ENCODE measurements at places on chromosomes 13 and 19.

- no peak for DNase-seq
These were observed 15.7 kb upstream of the B3GNT3 start for GRCh38 chr19:17778968-17779929.

GRCh38 chr13:43434191-43434590, 352.6 kb downstream of the ENOX1 start:
- no peak for DNase-seq

DNA sequence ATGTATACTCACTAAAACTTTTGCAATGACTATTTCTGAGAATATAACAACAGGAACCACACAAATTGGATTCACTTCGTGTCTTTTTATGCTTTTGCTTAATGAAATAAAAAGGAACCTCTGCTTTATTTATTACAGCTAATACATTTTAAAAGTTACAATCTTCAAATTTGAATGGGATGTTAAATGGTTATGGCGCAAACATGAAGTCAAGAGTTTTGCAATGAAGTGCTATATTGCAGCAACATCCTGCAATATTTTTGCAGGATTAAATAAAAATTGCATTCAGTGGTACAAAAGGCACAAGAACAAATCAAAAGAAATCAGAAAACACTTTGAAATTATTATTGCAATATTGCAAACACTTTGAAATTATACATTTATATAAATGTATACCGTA, 1519.0 kb upstream of the MIR17HG start:
- no peak for DNase-seq

GRCh38 chr13:49064476-49064875, 88.8 kb downstream of the FNDC3A start:
- DNase-seq = no peak

GRCh38 chr19:15962319-15962718, 13.5 kb downstream of the OR10H4 start:
- DNase-seq = no peak

GRCh38 chr19:11337080-11337479, 2.4 kb downstream of the RAB3D start:
- DNase-seq = no peak

- DNase-seq = no peak
These were observed 10.2 kb downstream of the RSPH6A start for GRCh38 chr19:45804959-45805230.

DNA sequence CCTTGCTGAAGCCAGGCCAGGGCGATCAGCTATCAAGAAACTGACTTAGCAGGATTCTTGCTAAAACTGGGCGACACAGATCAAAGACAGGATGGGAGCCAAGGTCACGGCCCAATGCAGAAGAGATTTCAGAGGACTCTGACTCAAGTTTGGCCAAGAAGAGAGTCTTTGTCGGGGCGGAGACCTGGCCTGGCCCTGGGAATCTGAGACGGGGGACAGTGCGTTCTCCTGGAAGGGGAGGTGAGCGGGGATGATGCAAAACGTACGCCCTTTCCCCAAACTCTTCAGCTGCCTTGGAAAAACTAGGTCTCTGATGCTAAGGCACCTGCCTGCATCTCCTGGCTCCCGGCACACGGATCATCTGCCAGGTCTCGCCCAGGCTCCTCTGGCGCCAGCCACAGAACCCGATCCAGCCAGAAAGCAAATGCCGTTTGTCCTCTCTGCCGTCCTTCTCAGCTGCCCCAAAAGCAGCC, 9.8 kb downstream of the MVB12A start:
- DNase-seq = no peak

GRCh38 chr19:35618857-35619256, 6.3 kb downstream of the HAUS5 start:
- no peak for DNase-seq

- no peak for DNase-seq
These were observed 417.3 kb downstream of the DIAPH3 start for GRCh38 chr13:59746291-59746962.

- no peak for DNase-seq
These were observed 40.5 kb upstream of the DCT start for GRCh38 chr13:94520001-94520400.

GRCh38 chr13:25783601-25784024, 268.2 kb downstream of the SHISA2 start:
- DNase-seq = no peak

DNA sequence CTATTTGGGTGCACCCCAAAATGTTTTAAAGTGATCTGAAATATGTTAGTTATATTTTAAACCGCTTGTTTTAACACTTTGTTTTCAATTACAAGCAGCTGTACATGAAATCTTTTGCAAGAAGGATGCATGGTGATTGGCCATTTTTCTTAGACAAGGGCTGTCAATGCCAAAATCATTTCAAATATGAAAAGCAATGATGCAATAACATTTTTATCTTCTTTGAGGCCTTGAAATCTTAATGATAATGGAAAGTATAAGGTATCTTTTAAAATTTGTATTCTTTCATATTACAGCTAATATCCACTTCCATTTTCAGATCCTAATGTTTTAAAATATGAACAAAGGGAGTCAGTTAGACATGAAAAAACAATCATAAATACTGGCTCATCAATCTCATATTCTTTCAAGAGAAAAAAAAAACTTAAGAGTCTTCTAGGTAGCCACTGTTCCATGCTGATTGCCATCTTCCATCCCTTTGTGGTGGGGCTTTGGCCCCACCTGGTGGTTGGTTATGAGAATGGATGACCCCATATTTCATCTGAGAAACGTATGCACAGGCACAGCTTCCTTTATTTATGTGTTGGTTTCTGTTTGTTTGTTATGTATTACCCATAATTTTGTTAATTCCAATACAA, 330.3 kb upstream of the MIR17HG start:
- no peak for DNase-seq

DNA sequence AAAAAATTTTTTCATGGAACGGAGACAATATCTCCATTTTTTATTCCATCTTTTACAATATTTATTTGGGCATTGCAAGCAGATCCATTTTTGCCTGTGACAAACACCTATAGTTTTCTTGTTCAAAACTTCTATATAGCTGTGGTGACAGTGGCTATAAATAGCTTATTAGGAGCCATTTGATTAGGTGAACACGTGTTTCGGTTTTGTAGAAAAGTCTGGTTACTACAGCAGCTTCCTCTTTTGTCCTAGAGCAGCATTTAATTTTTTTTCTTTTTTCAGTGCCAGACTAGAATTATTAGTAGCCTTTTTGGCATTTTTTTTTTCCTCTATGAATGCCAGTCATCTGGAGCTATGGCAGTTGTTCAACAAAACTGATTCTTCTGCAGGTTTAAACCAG, 123.5 kb downstream of the RXFP2 start:
- no peak for DNase-seq

DNA sequence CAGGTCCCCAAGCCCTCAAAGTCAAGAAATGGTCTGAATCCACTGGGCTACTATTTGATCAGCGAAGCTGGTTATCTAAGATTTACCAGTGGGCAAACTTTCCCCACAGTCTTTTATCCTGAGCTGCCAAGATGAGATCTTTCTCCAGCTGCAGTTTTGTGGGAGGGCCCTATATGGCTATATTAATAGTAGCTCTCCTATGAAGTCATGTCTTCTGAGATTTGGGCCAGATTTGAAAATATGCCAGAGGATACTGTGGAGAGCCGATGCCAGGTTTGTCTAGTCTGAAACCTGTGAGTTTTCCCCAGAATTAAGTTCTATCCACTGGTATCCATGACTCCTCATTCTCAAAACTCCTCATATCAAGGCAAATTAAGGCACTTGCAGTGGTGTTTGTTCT, 173.2 kb downstream of the FLT1 start:
- DNase-seq = no peak

GRCh38 chr19:6455924-6456323, 3.7 kb downstream of the SLC25A23 start:
- DNase-seq = no peak

- no peak for DNase-seq
These were observed 283.2 kb upstream of the SLC10A2 start for GRCh38 chr13:103349211-103349980.

DNA sequence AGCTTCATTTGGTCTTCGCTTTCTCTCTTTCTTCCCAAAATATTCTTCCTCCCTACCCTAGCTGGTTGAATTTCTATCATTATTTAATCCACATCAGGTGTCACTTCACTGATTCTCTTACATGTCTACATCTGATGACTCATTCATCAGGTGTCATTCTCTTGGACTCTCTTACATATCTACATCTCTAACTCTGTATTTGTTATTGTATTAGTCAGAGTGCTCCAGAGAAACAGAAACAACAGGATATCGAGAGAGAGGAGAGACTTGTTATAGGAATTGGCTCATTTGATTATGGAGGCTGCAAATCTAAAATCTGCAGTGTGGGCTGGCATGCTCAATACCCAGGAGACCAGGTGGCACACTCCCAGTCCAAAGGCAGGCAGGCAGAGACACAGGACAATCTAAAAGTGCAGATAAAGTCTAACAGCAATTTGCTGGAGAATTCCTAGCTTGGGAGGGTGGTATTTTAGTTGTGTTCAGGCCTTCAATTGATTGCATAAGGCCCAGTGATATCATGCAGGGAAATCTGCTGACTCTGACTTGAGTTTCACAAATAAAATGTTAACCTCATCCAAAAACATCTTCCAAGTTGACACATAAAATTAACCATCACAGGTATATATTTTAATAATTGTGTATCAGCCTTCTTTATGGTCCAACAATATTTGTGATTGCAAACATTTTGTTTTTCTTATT, 541.4 kb upstream of the SLITRK5 start:
- no peak for DNase-seq

DNA sequence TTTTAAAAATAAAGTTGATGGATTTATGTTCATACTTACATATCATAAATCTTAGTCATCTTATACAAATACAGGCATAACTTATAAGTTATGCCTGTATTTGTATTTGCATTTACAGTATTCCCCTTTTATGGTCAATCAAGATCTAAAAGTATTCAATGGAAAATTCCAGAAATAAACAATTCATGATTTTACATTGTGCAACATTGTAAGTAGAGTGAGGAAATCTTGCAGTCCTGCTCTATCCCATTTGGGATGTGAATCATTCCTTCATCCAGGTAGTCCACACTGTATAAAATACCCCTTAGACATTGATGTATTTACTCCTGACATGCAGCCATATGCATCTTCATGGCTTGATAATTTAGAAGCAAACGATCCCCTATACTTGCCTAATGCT, 795.3 kb downstream of the SLITRK1 start:
- DNase-seq = no peak

DNA sequence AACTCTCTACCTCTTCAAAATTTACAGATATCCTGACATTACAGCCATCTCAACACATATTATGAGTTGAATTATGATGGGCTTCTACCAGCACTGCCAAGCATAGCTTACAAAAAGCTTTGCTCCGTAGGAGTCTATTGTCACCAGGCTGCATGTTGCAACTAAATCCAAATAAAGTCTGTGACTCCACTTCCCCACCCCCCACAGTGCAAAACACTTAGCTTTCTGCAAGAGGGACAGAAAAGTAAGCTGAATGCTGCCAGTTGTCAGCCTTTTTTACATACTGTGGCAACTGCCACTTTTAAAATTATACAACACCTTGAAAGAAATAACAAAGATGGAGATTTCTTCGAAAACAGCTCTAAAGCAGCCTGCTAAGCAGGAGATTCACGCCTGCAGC, 189.1 kb downstream of the FGF14 start:
- DNase-seq = no peak

GRCh38 chr13:98150832-98151479, 8.1 kb downstream of the FARP1 start:
- no peak for DNase-seq

DNA sequence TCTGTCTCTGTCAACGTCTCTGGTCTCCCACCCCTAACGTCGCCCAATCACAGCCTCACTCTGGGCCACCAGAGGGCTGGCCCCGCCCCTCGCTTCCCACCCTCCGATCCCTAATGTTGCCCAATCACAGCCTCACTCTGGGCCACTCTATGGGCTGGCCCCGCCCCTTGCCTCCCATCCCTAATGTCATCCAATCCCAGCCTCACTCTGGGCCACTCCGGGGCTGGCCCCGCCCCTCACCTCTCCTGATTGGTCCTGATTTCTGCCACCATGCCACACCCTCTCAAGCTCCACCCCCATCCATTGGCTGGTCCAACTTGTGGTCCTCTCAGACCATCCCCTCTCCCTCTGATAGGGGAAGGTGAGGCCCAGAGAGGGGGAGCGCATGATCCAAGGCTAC, 24.9 kb downstream of the CELF5 start:
- DNase-seq = no peak

DNA sequence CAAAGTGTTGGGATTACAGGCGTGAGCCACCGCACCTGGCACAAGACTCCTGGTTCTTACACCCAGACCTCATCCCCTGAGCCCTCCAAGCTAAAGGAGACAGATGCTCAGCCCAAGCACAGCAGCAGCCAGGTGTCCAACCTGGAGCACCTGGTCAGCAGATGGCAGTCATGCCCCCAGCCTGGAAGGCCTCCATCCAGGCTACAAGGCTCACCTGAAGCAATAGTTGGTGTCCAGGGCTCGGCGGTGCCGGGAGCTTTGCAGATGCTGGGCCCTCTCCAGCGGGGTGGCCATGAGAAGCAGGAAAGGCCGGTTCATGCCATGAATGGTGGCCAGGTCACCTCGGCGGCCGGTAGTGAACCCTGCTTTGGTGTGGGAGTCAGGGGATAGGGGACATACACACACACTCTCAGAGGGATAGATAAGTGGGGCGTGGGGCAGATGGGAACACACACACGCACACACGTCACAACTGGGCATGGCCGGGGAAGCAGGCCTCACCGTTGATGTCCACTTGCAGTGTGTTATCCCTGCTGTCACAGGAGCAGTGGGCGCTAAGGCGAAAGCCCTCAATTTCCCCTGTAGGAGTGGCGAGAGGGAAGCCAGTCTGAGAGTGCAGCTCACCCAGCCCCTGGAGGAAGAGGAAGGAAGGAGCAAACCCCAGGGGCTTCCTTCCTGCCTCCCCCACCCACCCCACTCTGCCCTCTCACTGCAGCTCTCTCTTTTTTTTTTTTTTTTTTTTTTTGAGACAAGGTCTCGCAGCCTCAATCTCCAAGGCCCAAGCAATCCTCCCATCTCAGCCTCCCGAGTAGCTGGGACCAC, 11.8 kb downstream of the TGFB1 start:
- no peak for DNase-seq

DNA sequence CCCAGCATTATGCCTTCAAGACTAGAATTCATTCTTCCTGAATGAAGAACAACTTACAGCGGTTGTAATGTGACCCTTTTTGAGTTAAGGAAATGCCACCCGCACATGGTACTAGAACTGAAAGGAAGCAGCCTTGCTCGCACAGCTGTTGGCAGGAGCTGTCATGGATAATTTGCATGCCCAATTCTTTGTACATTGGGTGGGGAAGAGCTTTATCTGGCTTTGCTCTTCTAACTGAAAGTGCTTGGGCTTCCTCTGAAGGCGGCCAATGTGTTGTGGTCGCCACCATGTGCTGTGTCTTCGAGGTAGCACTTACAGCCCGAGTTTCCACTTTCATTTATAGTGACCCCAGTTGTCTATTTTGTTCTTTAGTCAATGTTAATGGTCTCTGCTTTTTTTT, 3.4 kb downstream of the CCNE1 start:
- DNase-seq = no peak

GRCh38 chr13:26509491-26509890, 48.0 kb upstream of the WASF3 start:
- DNase-seq = no peak

- DNase-seq = no peak
These were observed at the start of gene RNF113B for GRCh38 chr13:98176777-98177608. Gene RNF113B (minus strand): TSS chr13:98177269. CDS start chr13:98177236, 33 bp downstream.

- DNase-seq = no peak
These were observed 228.2 kb downstream of the LHFPL6 start for GRCh38 chr13:39374741-39375189.
